NK-92 treated with Interleukin-12 subunit alpha and Interleukin-12 subunit beta, amount 100 ng/mL, for 24 hours (cell line): ENCODE measurements at places on chromosomes 16 and 17.

GRCh38 chr17:37066322-37067255 is 117.8 kb downstream of the AATF start:
- no peak for DNase-seq

GRCh38 chr17:36500745-36501225 is 14.3 kb downstream of the ZNHIT3 start:
- DNase-seq: no peak

GRCh38 chr17:39170109-39170508 is 4.1 kb upstream of the ARL5C start:
- DNase-seq: no peak

GRCh38 chr16:17412791-17413190 is 58.0 kb downstream of the XYLT1 start:
- no peak for DNase-seq

- DNase-seq: peak; percentile 71
Measured at GRCh38 chr17:45277216-45277849, 15.4 kb upstream of the SPATA32 start.

DNA sequence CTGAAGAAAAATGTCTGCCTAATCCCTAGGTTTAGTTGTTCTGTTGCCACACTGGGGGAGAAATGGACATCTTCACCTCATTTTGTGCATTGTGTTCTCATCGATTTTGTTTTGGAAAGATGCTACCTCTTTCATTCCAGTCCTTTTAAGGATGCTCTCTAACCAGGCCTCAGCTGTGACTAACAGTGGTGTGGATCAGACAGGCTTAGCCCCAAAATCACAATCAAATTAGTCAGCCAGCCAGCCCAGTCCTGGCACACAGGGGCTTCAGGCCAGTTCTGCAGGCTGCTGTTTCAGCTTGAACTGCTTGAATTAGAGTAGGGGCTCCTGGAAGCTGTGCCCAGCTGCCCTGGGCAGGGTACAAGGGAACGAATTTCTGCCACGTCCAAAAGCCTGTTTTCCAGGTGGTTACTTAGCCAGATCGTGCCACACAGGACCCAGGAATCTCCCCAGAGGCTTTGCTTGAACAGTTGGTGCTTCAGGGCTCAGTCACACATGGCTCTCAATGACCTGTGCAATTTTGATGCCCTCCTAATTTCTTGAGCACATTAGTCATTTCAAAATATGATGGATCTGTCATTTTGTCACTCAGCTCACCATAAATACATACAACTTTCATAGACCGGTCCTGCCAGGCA is 60.7 kb downstream of the CLEC16A start:
- no peak for DNase-seq

DNA sequence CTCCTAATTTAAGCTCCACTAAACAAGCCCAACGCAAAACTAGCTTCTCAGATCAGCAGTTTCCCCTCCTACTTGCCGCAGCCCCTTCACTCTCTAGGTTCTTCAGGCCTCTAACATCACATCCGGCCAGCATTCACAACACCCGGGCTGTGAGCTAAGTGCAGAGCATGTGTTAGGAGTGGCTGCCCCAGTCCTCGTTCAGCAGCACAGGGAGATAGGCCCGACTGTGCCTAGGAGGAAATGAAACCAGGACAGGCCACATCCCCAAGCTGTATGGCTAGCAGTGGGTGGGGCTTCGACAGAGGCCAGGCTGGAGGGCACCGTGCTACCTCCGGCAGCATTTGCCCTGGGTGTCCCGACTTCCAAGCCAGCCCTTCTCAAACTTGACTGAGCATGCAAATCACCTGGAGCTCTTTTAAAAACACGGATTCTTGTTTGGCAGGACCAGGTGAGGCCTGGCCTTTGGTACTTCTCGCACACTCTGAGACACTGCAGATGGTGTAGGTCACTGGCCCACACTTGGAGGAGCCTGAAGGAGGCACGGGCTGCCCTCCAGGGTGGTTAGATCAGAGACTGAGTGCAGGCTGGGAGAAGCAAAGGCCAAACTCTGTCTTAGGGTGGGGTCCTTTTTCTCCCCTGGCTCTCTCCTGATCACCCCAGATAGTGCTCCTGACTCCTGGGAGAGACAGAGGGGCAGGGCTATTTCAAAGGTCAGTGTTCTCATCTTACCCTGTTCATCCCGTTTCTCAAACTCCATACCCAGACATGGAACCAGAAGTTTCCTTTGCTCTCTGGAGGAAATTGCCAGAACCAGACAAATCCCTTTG is 202.0 kb downstream of the C16orf78 start:
- no peak for DNase-seq

DNA sequence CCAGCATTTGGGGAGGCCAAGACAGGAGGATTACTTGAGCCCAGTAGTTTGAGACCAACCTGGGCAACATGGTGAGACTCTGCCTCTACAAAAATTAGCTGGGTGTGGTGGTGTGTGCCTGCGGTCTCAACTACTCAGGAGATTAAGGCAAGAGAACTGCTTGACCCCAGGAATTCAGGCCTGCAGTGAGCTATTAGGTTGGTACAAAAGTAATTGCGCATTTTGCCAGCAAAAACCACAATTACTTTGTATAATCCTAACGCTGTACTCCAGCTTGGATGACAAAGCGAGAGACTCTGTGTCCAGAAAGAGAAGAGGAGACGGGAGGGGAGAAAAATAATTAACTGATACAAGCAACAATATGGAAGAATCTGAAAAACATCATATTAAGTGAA is 32.7 kb downstream of the YWHAE start:
- no peak for DNase-seq

- no peak for DNase-seq
Measured at GRCh38 chr17:63189930-63190329, 223.9 kb downstream of the TANC2 start.

DNA sequence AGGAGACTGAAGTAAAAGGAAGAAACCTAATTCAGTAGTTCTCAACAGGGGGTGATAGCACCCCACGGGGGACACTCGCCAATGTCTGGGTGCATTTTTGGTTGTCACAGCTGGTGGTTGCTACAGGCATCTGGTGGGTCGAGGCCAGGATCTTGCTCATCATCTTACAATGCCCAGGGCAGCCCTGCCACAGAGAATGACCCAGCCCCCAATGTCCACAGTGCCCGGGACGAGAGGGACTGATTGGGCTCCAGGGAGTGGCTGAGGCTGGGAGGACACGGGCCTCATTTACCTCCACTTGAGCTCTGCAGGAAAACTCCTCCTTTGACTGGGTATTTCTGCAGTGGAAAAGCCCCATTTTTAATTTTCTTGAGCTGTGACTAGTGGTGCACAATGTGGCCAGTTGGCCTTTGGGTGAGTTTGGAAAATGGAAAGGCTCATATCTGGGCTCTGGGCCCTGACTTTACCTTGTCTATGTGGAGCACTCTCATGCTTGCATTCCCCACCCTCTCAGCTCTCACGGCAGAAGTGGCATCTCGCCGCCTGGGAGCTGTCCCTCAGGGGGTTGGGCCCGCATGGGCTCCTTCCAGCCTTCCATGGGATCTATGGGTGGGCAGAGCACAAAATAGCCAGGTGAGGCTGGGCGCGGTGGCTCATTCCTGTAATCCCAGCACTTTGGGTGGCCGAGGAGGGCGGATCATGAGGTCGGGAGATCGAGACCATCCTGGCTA is 37.7 kb upstream of the IRF8 start:
- no peak for DNase-seq

- no peak for DNase-seq
Measured at GRCh38 chr17:71287071-71287823, 833.6 kb upstream of the SOX9 start.

GRCh38 chr16:23395732-23396131 is 57.3 kb downstream of the COG7 start:
- no peak for DNase-seq

- DNase-seq: no peak
Measured at GRCh38 chr17:51814521-51814920, 344.0 kb downstream of the CA10 start.
